ENCODE measurements at places on chromosomes 2 and 18.
A peak's percentile ranks its signal among the peaks of the same experiment; 100 is the strongest.

- no peak for DNase-seq
Observed at GRCh38 chr2:236160366-236161081, 7.7 kb downstream of the GBX2 start.

DNA sequence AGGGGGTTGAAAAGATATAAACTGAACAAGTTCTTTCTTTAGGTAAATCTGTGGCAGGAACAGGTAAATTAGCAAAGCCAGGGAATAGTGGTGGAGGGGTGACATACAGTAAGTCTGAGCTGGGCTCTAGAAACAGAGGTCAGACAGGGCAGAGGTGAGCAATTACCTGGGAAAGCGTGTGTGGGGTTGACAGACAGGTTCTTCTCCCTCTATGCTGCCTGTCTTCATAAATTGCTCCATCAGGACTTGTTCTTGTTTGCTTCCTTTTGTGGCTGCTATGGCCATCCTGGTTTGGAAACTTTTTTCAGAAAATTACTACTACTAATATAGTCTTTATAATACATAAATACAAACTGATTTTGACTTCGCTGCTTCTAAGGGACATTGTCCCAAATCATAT is 3.4 kb upstream of the ANKRD12 start:
- DNase-seq: no peak

DNA sequence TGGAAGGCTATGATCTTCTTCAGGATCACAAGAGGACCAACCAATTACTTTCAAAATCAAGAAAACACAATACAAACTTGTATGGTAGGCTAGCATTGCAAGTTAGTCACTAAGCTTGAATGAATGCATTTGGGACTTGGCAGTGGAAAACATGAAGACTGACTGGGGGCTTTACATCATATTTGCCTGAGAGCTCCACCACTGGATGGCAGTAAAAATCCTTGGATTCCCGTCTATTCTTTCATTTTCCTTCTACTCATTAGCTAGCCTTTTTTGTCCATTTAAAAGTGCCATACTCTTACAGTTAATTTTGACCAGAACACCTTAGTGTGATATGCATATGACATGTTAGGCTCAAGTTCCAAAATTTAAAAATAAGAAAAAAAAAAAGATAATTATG is 63.5 kb upstream of the RASGRP3 start:
- no peak for DNase-seq

- no peak for DNase-seq
Observed at GRCh38 chr2:101679037-101679726, 18.3 kb upstream of the MAP4K4 start.

DNA sequence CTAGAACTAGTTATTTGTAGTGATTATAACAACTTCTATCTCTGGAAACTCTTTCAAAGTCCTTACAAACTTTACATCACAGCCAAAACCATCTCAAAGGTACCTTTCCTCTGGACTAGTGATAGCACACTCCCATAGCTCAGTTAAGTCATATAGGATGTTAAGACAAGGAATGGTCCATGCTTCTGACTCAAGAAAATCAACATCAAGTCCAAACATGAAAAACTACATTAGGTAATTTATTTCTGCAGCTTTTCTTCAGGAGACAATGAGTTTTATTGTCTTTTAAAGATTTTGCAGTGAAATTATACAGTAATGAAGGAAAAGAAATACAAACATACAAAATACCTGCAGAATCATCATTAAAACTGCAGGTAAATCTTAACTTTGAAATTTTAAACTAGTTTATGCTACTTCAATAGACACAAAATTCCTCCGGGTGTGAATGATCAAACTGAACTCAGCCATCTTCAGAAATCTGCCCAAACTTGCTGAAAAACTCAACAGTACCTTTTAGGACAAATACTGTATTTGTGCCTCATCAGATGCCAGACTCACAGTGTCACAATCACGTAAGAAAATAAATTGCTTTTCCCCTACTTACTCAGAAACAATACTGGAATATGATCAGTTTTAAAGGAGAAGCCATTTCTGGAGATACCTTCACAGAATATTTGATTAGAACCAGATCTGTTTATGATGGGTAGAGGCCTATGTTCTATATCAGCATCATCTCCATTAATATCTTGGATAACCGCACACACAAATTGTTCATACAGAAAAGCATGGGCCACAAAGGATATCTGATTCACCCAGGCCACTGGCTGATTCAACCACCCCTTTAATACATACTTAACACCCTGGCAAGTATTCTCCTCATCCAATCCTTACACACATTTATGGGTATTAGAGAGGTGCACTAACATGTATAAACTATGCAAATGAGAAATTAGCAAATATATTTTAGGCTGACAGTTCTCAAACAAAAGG is 2.6 kb downstream of the TMEM131 start:
- DNase-seq: no peak

DNA sequence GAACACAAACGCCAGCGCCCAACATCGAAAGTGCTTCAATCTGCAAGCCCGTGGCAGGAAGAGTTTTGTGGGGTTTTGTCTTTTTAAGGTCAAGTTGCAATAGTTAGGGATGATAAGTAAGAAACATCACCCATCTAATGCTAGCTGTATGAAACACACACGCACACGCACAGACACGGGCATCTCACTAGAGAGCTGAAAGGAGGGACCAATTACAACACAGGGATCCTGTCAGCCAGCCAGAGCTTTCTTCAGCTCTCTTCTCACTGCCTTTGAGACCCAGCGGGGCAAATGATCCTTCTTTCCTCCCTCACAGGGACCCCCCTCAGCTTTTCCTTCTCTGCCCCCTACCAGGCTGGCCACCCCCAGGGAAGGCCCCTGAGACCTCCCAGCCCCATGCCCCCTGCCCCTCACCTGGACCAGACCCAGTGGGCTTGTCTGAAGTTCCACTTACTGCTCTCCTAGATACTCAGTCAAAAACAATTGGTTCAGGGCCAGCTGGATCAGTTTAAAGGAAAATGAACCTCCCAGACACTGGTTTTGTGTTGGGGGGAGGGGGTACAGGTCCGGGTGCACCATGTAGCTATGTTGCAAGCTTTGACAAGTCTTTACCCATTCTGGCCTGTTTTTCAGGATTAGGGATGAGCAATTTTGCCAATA is 17.9 kb downstream of the CYP26B1 start:
- DNase-seq: no peak

DNA sequence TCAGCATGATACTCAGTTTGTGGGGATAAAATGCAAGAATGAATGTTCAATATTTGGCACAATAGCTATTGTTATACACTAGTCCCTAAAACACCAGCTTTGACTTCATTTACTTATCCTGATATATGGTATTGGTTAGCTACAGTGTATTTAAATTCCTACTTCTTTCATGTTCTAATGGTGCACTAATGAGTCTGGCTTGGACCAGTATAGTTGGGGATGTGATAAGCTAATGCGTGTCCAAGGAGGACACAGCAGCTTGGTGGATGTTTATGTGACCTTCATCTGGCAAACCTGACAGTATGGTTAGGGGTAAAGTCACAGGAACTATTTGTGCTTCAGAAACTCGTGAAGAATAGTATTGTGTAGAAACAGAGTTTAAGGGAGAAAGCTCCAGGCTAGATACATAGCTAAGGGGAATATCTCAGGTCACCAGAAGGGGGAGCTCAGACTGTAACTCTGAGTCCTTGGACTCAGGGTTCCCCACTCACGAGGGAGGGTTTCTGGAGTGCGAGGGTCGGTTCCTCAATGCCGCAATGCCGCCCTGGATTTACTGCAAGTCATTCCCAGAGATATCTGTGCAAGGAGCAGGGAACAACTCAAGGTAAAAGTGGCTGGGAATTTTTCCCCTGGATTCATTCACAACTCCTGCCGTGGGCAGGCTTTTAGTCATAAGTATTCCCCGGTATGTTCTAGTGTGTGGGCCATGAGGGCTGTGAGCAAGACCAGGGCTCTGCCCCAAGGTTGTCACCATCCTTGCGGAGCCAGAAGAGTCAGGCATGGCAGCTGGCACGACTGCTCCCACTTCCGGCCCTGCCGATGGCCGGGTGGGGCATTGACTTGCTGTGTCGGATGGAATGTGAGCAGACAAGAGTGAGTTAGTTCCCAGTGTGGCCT is 14.5 kb downstream of the IL1R2 start:
- DNase-seq: peak; percentile 23

GRCh38 chr18:36901277-36901701 is 72.4 kb downstream of the KIAA1328 start:
- no peak for DNase-seq

- DNase-seq: no peak
Observed at GRCh38 chr2:101290711-101291110, 17.8 kb downstream of the RNF149 start.

DNA sequence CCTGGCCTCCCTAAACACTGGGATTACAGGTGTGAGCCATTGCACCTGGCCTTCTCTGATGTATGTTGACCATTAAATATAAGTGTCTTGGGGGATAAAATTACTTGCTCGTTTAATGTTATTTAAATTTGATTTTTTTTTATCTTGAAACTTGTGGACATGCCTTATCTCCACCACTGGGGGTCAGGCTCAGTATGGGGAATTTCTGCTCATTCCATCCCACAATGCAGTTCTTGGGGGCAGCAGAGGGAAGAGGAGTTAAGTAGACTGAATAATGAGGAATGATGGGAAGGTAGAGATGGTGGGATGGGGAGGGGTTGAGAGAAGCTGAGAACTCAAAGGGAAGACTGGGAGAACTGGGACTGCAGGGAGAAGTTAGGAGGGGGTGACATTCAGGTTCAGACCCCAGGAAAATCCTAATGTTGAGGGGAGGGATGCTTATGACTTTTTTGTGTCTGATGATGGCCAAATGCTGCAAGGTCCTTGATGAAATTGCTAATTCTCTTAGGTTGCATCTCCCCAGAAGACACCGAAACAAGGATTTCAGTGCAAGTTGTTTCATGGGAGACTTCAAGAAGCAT is 174.2 kb downstream of the MIB1 start:
- DNase-seq: peak; percentile 42

DNA sequence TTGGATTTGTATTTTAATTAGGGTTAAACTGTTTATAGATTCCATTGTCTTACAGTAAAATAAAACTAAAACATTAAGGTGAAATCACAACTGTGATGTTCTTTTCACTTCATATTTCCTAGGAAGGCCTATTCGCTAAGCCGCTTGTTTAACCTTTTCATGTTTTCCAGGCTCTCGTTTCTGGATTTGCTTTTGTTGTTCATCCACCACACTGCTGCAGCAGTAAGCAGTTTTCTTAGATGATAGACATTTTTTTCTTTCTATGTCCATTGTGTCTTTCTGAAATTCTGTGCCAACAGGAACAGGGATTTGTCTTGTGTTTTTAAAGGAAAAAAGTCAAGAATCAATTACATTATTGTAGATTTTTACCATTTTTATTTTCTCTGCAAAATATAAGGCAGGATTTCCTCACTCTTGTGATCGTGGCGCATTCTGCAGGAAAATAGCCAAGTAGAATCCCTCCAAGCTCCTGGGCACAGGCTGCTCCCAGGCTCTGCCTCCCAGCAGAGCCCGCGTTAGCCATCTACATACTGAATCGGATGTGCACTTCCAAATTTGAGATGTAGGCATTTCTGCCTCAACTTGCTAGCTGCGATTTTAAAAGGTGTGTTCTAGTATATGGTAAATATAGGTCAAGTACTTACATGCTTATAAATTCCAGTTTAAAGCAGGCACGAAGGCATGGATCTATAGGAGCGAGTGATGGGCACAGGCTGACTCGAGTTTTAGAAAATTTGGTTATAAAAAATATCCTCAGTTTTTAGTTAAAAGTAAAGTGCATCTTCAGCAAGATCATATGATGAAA is 10.2 kb downstream of the TSHZ1 start:
- no peak for DNase-seq

- DNase-seq: no peak
Observed at GRCh38 chr2:101722864-101723263, 25.4 kb downstream of the MAP4K4 start.

DNA sequence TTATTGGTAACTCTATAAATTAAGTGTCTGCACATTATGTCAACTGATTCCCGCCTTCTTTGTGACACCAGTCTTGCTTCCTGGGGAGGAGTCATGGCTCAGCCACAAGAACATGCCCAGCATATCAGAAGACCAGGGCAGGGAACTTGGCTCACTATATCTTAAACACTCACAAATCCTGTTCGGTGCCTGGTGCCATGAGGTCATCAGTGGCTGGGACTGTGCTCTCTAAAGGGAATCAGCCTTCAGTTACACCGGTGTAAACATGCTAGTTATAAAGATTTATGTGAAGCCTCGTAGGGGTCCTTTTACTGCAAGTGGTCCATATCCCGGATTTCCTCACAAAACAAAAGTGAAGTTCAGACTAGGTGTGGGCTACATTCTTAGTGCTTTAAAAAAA is 73.1 kb upstream of the ZNF521 start:
- no peak for DNase-seq

- no peak for DNase-seq
Observed at GRCh38 chr2:174342686-174343342, 8.1 kb downstream of the SP9 start.

DNA sequence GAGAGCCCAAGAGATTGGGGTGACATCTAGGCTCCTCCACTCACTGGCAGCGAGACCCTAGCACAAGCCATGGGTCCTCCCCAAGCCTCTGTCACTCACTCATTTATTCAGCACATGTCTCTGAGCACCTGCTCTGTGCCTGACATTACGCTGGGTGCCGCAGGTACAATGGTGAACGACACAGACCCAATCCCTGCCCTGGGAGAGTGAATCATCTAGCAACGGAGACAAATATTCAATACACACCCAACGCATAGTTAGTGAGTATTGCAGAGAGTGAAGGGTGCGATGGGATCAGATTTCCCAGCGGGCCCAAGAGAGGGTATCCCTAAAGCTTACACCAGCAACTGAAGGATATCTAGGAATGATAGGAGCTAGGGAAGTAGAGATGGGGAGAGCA is 45.5 kb downstream of the ZFP36L2 start:
- DNase-seq: no peak

GRCh38 chr2:188875104-188875503 is 99.1 kb upstream of the COL3A1 start:
- no peak for DNase-seq

Data from HS-27A (cell line).